Activated CD8-positive, alpha-beta memory T cell treated with anti-CD3 and anti-CD28 coated beads for 1 hour (primary cell): ENCODE measurements at places on chromosomes 5 and 9.

DNA sequence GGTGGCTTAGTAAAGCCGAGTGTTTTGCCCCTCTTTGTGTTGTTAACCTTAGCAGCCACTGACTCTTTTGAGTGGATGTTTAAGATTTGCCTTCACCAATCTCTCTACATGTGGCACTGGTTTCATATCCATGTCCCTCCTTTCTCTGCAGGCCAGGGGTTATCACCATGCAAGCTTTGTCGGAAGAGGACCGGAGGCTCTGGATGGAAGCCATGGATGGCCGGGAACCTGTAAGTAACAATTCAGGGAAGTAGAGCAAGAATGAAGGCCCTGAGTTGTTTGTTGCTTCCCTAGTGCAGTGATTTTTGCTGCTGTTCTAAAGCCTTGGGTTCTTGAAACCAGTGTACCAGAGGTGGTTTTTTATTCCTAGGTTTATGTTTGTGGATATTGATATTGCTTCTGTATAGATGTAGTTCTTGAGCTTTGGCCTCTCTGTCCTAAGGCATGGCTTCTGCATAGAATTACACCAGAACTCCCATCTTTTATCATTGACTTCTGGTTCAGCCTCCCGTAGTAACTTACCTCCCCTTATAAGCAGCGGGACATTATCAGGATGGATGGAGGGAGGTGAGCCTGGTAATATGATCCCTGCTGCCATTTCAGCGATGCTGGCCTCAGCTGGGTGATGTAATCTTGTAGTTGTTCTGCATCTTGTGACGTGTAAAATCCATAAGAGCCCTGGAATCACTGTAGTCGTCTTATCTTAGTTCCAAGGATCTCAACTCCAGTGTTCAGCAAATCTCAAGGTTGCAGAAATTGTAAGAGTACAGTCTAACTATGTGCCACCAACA, 161.9 kb downstream of the ARHGAP26 start:
- no peak for DNase-seq

GRCh38 chr9:17839776-17840175, 260.9 kb downstream of the SH3GL2 start:
- no peak for DNase-seq

GRCh38 chr5:109035436-109035835, 287.7 kb downstream of the FER start:
- DNase-seq: no peak

DNA sequence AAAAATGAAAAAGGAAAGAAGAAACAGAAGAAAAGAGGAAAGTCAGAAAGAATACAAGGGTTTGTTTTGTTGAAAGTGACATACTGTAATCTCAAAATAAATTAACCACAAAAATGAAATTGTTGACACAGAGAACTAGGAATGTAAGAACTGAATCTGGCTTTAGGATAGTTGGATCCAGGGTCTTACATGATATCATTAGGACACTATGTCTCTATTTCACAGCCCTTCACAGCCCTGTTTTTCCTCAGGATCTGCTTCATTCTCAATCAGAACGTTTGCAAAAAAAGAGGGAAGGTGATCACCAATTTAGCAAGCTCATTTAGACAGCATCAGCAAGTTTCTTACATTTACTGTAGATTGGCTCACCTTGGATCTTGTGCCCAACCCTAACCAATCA, 188.5 kb upstream of the NREP start:
- no peak for DNase-seq

DNA sequence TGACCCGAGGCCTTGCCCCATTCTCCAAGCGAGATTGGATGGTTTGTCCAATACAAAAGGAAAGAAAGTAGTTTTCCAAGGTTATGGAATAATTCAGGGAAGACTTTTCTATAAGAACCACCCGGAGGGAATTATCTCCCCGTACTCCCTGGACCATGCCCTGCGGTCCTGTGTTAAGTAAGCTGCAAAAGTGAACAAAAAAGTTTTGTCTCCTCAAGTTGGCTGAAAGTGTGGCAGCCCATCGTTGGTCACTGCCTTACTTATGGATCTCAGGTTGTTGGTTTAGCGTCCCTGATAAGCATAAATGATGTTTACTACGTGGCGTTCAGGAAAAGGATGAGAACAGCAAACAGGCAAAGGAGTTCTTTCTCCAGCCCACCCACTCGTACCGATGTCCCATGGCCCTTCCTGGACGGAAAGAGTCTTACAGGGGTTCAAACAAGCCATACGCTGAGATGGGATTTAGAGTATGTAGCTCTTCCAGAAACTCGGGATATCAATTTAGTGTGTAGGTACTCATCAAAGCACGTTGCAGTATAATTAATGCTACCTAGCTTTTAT, 413 bp upstream of the AUH start:
- DNase-seq: no peak

DNA sequence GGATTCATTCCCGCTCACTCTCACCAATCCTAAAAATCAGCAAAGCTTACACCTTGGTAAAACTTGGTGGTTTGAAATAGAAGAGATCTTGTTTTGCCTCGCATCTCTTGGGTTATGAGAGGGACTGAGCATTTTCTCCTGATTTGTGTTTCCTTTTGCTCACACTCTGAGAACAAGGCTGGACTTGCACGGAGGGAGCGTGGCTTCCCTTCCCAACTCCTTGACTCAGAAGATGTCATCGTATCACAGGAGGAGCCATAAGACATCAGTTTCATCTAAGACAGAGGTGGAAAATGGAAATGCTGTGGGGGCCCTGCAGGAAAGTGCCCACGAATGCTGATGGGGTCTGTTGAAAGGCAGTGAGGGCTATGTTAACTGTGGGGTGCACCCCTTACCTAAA, 37.4 kb downstream of the CTSL start:
- DNase-seq: no peak

DNA sequence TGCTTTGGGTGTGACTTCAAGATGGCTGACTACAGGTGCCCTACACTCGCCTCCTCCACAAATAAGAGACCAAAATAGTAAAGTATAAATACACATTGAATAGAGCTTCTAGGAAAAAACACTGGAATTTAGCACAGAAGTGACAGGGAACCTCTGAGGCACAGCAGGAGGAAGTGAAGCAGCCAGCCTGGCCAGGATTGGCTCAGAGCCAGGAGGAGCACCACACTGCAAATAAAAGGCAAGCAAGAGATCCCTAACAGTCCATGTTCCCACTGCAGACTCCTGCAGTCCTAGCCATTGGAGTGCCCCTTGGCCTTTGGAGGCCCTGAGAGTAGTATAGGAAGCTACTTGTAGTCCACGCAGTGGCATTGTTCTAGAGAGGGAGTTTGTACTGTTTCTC, 186.7 kb upstream of the TLX3 start:
- DNase-seq: no peak

- no peak for DNase-seq
These were observed 77.8 kb upstream of the ZNF618 start for GRCh38 chr9:113798062-113799030.
